GM04504 (cell line): ENCODE measurements at places on chromosomes 4 and X.
A peak's percentile ranks its signal among the peaks of the same experiment; 100 is the strongest.

GRCh38 chr4:2642968-2643367 lies 106.5 kb downstream of the FAM193A start:
- no peak for DNase-seq

DNA sequence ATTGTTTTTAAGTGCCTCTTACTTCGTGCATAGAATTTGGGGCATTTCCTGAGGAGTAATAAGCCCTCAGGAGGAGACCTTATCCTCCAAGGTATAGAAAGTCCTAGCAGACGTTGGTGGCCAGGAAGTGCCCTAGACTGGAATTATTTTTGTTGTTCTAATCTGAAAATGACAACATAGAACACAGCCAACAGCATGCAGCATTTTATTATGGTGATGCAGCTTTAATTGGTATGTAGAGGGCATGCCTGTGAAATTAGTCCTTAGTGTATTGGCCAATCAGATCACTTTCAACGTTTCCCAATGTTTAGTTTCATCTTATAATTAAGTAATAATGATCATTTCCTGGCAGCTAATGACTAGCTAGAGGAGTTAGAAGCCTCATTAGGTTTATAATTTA lies 199.2 kb downstream of the SHROOM3 start:
- no peak for DNase-seq

DNA sequence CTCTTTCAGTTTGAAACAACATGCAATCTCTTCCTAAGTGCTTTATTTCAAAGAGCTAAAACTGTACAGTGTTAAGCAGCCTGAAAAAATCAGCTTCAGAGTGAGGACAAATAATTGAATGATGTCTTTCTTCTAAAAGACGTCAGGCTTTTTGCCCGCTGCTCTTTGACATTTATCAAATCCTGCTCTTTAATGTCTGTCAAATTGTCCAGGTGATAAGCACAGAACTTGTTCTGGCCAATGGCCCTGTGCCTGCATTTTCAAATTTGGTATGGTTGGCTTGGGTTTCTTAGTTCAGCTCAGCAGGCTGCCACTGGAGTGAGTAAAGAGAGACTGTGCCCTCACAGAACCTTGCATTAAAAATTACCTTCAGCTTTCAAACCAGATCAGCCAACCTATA lies 712.9 kb upstream of the LCORL start:
- DNase-seq = no peak

DNA sequence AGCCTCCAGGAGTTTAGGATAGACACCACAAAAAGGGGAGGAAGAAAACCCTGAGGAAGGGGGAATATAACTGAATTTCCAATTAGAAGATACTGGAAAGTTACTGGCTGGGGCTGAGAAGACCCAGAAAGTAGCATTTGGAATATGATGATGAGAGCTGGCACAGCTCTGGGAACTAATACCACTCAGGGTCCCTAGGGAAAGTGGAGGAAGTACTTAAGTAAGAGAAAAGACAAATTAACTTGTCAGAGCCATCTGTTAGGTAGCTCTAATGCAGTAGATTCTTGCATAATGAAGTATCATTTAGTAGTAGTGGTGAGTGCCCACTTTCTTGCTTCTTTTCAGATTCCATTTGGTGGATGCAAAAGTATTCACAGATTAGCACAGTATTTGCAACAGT lies 90.8 kb upstream of the TSPAN5 start:
- DNase-seq = no peak

DNA sequence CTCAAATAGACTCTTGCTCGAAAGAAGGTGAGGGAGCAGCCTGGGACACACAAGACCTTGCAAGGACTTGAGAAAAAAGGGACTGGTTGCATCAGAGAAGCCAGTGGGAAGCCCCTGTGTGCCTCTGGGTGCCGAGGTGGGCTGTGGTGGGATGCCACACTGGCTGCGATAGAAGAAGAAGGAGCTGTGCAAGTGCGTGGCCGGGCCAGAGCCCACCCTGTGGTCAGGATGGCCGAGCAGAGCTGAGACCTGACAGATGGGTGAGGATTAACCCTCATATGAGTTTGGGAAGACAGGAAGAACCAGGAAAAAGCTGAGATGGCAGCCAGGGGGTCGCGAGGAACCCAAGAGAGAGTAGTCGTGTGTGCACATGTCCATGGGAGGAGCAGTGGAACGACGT lies 44.6 kb upstream of the HGFAC start:
- DNase-seq = no peak

DNA sequence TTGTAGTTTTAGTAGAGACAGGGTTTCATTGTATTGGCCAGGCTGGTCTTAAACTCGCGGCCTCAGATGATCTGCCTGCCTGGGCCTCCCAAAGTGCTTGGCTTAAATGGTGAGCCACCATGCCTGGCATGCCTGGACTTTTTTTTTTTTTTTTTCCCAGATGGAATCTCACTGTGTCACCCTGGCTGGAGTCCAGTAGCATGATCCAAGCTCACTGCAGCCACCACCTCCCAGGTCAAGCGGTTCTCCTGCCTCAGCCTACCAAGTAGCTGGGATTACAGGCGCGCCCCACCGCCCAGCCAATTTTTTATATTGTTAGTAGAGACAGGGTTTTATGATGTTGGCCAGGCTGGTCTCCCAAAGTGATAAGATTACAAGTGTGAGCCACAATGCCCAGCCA lies 8.4 kb downstream of the UBE2K start:
- peak; percentile 83 for DNase-seq

- DNase-seq = no peak
Observed at GRCh38 chr4:95050980-95051701, 293.4 kb downstream of the BMPR1B start.

- DNase-seq = no peak
Observed at GRCh38 chr4:12897954-12898353, 586.2 kb downstream of the RAB28 start.

- no peak for DNase-seq
Observed at GRCh38 chr4:2058264-2059045, 672 bp upstream of the NAT8L start.

- DNase-seq = no peak
Observed at GRCh38 chr4:77344784-77345183, 187.8 kb downstream of the CCNG2 start.

- no peak for DNase-seq
Observed at GRCh38 chrX:130171446-130172126, at the start of gene RAB33A. RAB33A (plus strand) TSS chrX:130171962; CDS start chrX:130172063, 101 bp downstream.

- no peak for DNase-seq
Observed at GRCh38 chr4:153408932-153409331, 57.2 kb upstream of the TMEM131L start.
